ENCODE measurements at places on chromosomes 3 and 15. TPM values are rescaled to one million over a fixed set of nuclear protein-coding genes. Genes with fewer than 3 reads are reported as not detected.

DNA sequence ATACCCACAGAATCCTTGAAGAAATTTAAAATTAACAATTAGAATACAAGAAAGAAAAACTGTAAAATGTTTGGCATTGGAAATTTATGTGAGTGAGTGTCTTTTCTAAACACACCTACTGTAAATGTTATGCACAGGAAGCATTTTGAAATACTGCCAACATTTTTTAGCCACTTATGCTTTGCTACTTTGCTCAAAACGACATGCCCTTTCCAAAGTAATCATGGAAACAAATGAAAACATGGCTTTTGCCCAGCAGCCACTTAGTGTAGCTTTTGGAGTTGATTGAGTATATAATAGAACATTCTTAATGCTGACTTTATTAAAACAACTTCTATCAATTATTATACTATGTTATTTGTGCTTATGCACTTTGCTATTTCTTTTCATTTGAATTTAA lies 823.0 kb downstream of the CADM2 start:
- DNase-seq: no peak
- H3K4me3 ChIP-seq: no peak overlapping the region
- no peaks in the 10 kb centered on the region for H3K27me3 ChIP-seq
- H3K27ac ChIP-seq: no peak overlapping the region

GRCh38 chr3:42412526-42413155 lies 2.2 kb upstream of the LYZL4 start:
- no peak for DNase-seq
- no peak overlapping the region for H3K4me3 ChIP-seq
- no peaks in the 10 kb centered on the region for H3K36me3 ChIP-seq
- H3K4me1 ChIP-seq: no peaks in the 10 kb centered on the region

DNA sequence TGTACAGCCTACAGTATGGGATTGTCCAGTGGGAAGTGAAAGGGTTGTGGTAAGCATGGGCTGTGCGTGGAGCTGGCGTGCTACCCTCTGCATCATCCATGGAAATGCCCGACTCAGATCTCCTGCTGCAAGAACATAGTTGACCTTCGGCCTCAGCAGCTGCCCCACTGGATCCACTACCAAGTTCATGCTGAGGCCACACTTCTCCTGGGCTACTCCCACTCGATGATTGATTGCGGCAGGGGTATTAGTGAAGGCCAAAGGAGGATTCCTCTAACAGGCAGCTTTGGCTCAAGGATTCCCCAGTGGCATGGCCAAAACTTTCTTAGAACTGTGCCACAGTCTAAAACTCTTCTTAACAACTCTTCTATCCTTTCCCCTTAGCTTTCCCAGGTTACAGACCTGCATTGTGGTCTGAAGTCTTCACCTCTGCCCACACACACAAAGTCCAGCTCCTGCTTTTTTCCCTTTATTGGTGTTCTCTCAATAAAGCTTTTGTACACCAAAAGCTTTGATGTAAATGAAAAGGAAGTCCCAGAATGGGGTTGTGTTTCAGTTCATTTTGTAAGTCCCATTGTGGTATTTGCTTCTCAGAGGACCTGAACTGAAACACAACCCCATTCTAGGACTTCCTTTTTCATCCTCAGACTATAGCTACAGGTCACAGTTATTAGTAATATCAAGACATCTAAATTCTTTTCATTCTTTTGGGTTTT lies 4.9 kb upstream of the TBC1D5 start:
- H3K4me1 ChIP-seq: peaks cover 10% of the 10 kb centered on the region
- H3K36me3 ChIP-seq: no peaks in the 10 kb centered on the region
- H3K4me3 ChIP-seq: no peak overlapping the region
- H3K27me3 ChIP-seq: no peaks in the 10 kb centered on the region
- DNase-seq: no peak

- H3K27me3 ChIP-seq: no peaks in the 10 kb centered on the region
- H3K36me3 ChIP-seq: no peaks in the 10 kb centered on the region
- no peak overlapping the region for H3K4me3 ChIP-seq
Observed at GRCh38 chr3:42764115-42764514, 8.9 kb downstream of the CCDC13 start.

DNA sequence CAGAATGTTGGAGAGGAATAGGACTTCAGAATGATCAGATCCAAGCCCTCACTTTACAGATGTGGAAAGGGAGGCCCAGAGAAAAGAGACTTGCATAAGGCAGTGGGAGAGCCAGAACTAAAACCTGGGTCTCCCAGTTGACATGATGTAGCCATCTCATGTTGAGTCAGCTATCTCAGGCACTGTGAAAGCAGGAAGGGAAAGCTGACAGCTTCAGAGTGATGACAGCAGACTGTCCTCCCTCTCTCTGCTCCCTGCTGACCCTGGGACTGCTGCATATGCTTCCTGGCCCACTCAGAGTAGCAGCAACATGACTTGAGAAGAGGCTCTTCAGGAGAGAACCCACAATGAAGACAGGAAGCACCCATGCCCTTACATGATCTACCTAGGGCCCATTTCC lies 14.7 kb downstream of the FHIT start:
- H3K27ac ChIP-seq: no peak overlapping the region
- no peak overlapping the region for H3K4me3 ChIP-seq
- H3K4me1 ChIP-seq: peaks cover 19% of the 10 kb centered on the region
- DNase-seq: no peak
- no peaks in the 10 kb centered on the region for H3K36me3 ChIP-seq
- no peaks in the 10 kb centered on the region for H3K27me3 ChIP-seq

DNA sequence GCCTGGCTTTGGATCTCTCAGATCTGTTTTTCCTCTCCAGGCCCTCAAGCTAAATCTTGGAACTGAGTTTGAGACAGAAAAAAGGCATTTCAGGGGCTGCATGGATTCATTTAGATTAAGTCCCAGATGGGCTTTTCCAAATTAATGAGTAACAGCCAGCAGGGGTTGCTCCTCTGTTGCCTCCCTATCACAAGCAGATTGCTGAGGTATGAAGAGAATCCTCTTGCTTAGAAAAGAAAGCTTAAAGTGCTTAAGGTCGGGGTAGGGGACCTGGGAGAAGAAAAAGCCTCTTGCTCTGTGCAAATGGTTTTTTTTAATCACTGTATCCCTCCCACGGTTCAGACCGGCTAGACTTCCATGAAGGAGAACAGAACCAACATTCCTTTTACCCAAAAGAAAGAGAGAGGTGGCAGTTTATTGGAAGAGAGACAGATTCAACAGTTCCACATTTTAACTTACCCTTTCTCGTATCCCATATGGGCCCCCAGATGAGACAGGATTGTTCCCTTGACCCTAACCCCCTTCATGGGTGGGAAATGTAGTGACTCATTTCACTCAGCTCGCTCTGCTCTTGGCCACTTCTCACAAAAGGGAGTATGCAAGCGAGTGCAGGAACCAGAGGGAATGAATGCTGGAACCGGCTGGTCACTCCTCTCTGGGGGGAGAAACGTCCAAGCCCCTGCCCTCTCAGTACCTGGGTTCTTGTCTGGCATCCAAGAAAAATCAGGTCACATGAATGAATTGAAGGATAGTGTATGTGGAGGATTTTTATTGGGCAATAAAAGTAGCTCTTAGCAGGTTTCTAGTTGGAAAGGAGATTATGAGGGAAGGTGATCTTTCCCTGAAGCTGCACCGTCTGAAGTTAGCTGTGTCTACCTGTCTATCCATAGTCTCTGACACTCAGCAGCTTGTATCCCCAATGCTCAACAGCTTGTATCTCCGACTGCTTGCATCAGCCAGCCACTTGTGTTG lies 745.2 kb downstream of the SI start:
- H3K36me3 ChIP-seq: no peaks in the 10 kb centered on the region
- H3K27ac ChIP-seq: peak overlapping the region; percentile 86
- DNase-seq: peak; percentile 52
- peaks cover 16% of the 10 kb centered on the region for H3K4me1 ChIP-seq

DNA sequence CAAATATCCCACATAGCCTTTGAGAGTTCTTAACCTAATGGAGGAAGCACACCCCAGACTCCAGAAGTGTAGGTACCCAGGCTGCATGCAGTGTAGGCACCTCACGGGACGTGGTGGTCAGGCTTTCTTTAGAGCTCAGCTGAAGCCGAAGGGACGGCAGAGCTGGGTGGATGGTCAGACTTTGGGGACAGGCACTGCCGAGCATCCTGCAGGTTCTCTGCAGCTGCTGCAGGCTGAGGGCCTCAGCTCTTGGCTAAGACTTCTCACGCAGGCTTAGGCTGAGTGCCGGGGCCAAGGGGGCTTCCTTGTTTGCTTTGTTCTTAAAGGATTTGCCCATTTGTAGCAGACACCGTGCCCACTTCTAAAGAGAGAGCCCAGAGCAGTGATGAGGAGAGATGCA lies 177.0 kb downstream of the RAB11A start:
- H3K36me3 ChIP-seq: no peaks in the 10 kb centered on the region
- H3K4me1 ChIP-seq: peaks cover 9% of the 10 kb centered on the region
- no peak overlapping the region for H3K4me3 ChIP-seq
- H3K27me3 ChIP-seq: no peaks in the 10 kb centered on the region

The DYNLT2B gene
- total RNA-seq: 11.3 TPM

The UPK1B gene
- 0.66 TPM for total RNA-seq

The MLF1 gene
- total RNA-seq: 40.3 TPM

Measured in GM23338 (cell line).